Smooth muscle cell of the brain vasculature (primary cell): ENCODE measurements at places on chromosomes 3 and 15.

- DNase-seq = no peak
These were observed 115.8 kb upstream of the IGSF10 start for GRCh38 chr3:151576511-151577137.

DNA sequence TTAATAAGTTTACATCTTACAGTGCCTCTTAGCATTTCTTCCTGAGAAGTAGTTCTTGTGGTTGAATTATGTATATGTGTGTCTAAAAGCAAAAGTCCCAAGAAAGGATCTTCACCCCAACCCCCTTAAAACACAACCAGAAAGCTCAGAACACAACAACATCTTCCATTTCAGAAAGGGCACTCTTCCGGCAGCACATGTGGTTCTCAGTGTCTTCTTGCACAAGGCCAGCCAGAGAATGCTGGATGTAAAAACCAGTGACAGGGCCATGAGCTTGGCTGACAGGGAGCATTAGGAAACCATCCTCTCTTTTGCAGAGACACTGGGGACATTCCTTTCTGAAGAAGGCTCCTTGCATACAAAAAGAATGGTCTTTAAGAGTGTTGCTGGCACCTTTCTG is 45.0 kb downstream of the EEFSEC start:
- DNase-seq = no peak

DNA sequence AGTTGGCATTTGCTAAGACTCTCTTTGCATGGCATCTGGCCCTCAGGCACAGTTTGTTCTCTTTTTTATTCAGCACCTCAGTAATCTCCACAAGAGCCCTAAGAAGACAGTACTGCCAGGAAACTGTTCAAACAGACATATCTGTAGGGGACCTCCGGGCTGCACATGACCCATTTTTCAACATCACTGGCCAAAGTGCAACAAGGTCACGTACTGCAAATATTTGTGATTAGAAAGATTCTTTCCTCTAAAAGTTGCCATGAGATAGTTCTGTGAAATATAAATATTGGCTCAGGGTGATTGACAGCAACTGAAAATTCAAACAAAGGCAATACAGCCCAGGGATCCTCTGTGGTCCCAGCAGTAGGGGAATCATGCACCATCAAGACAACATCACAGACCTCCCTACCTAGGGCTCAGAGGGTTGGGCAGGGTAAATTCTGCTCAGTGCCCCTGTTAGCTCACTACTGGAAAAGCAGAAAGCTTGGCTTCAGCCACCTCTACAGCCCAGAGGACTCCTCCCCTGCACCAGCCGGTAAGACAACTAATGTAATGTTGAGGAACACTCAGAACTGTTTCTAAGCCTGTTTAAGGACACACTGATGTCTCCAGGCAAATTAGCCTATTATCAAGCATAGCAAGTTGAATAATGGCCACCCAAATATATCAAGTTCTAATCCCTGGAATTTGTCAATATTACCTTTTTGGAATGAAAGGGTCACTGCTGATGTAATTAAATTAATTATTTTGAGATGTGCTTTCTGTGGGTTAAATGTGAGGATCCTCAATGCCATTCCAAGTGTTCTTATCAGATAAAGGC is 117.4 kb upstream of the LPP start:
- DNase-seq = no peak

GRCh38 chr3:147702509-147702908 is 293.3 kb downstream of the ZIC1 start:
- no peak for DNase-seq

DNA sequence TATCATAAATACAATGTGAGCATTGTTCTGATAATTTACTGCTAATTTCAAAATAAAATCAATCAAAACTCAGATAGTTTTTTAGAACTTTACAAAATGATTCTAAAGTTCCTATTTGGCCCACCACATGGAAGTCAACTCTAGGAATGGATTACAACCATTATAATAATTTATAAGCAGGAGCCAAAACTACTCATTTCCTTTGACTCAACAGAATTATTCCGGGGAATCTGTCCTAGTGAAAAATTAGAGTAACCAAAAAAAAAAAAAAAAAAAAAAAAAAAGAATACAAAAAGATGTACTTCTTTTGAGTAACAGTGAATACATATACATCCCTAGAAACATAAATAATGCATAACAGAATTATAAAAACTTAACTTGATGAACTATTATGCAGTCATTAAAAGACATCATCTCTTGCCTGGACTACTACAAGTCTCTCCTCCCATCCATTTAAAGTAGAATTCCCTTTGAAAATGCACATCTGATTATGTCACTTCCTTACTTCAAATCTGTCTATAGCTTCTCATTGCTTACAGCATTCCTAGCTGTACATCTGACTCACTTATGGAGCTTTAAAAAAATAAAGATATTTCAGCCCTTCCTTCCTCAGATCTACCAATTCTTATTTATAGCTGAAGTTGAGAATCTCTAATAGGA is 43.4 kb downstream of the HDGFL3 start:
- DNase-seq = no peak

DNA sequence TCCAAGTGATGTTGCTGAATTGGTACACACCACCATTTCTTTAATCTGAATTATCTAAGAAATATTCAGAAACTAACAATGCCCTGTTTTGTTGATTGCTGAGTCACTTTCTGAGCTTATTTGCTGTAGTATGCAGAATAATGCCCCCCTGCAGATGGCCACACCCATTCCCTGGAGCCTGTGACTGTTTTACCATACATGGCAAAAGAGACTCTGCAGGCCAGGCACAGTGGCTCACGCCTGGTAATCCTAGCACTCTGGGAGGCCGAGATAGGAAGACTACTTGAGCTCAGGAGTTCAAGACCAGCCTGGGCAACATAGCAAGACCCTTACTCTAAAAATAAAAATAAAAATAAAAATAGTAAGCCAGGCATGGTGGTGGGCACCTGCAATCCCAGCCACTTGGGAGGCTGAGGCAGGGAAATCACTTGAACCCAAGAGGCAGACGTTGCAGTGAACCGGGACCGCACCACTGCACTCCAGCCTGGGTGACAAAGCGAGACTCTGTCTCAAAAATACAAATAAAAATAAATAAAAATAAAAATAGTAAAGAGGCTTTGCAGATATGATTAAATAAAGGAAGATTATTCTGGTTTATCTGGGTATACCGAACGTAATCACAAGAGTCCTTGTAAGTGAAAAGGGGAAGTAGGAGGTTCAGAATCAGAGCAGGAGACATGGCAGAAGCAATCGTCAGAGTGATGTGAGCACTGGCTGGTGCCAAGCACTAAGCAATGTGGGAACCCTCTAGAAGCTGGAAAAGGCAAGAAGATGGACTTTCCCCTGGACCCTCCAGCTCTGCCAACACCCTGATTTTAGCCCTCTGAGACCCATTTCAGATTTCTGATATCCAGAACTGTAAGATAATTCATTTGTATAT is 19.0 kb downstream of the PCYT1A start:
- peak; percentile 65 for DNase-seq

DNA sequence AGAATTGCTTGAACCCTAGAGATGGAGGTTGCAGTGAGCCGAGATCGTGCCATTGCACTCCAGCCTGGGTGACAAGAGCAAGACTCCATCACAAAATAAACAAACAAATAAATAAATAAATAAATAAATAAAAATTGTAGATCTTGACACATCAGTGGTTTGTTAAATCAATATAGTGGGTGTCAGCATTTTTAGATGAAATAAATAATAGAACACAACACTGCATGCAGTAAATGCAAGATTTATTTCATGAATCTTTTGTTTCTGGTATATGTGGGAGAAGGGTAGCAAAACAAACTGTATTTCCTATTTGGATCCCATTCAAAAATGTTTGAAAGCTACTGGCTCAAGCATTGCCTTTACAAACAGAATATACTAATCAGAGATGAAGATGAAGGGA is 35.6 kb upstream of the CHRM5 start:
- DNase-seq = no peak

DNA sequence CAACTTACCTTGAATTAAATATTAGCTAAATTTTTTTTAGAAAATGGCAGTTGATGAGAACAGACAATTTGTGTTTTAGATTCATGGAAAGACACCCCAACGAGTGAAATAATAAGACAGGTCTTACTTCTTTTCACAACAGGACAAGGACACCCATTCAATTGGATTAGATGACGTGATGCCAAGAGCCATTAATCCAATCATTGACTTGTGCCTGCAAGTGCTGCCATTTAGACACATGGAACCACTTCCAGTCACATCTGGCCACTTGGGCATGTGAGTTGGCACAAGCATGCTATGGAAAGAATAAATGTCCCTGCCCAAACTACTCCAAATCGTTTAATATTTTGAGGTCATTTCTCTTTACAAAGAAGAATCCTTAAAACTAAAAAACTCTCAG is 1308.8 kb downstream of the ROBO2 start:
- no peak for DNase-seq

- no peak for DNase-seq
These were observed 53.3 kb downstream of the MEIS2 start for GRCh38 chr15:37046876-37047614.

DNA sequence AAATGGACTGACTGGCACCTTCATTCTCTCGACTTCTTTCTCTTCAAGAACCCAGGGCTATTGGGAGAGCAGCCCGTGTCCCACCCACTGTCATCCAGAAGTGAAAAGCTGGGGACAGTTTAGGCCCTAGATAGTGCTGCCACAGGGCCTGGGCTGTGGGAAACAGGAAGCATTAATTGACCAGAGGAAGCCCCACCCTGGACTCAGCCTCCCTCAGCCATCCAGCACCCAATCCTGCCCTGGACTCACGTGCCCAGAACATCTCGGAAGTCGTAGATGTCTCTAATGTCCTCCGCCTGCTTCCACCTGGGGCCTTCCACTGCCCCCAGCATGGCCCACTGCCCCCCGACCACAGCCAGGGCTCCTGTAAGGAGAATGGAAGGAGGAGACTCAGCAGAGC is 2.3 kb downstream of the CAMK1 start:
- no peak for DNase-seq

- no peak for DNase-seq
These were observed 59.0 kb upstream of the PDZRN3 start for GRCh38 chr3:73683706-73684105.

DNA sequence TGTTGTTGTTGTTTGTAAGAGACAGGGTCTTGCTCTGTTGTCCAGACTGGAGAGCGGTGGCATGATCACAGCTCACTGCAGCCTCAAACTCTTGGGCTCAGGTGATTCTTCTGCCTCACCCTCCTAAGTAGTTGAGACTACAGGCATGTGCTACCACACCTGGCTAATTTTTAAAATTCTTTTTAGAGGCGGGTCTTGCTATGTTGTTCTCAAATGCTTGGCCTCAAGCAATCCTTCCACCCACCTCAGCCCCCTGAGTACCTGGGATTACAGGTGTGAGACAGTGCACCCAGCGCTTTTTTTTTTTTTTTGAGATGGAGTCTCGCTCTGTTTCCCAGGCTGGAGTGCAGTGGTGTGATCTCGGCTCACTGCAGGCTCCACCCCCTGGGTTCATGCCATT is 46.7 kb downstream of the TMOD3 start:
- DNase-seq = no peak

DNA sequence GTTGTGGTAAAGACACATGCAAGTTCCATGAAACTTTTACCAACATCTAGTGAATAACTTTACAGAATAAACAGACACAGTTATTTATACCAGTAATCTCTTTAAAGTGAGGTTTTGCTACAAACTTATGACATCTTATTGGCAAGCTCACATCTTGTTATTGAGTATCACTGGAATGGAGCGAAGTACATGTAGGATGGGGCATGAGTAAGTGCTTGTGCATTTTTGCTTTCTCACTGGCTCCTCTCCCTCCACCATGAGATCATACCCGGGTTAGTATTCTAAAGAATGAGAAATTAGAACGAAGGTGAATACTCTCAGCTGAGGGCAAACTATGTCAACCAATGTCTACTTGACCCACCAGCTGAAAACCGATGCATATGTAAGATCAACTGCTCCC is 193.3 kb upstream of the ZNF717 start:
- DNase-seq = no peak

DNA sequence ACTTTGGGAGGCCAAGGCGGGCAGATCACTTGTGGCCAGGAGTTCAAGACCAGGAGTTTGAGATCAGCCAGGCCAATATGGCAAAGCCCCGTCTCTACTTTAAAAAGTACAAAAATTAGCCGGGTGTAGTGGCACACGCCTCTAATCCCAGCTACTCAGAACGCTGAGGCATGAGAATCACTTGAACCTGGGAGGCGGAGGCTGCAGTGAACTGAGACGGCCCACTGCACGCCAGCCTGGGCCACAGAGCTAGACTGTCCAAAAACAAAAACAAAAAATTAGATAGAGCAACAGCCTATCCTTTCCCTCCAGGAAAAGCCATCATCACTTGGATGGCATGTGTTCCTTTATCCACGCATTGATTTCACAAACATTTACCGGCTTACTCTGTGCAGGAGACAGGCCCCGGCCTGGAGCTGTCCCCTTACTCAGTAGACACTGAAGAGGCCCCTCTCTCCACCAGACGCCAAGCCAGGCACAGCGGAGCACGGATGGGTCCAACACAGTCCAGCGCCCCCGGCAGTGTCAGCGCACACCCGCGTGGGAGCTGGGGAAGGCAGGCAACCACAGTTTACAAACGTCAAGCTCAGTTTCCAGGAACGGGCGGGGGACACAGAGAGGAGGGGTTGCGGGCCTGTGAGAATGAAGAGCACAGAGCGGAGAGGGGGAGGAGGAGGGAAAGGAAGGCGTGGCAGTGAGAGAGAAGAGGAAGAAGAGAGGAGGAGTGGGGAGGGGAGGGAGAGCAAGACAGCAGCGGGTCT is 3.1 kb downstream of the GP5 start:
- no peak for DNase-seq

- no peak for DNase-seq
These were observed 1.8 kb downstream of the HCN4 start for GRCh38 chr15:73366766-73367623.
